Tracheal epithelial cell (primary cell): ENCODE measurements at places on chromosomes 2 and 18. TPM values are rescaled to one million over a fixed set of nuclear protein-coding genes. Genes with fewer than 3 reads are reported as not detected.

NYAP2 gene
- total RNA-seq: under 0.01 TPM in 1 of 2 replicates, not detected in the other

NETO1 gene
- total RNA-seq: 0.24 TPM in 1 of 2 replicates, not detected in the other

RAPGEF4 gene
- total RNA-seq: 0.64 and 1.4 TPM in 2 replicates

PDE6D gene
- 13.0 and 13.6 TPM in 2 replicates for total RNA-seq

GCG gene
- total RNA-seq: not detected in 2 replicates

MZT2A gene
- total RNA-seq: 185 and 259 TPM in 2 replicates

DLX2 gene
- under 0.01 TPM in 1 of 2 replicates, not detected in the other for total RNA-seq
